ENCODE measurements at places on chromosomes 11 and 22.
A peak's percentile ranks its signal among the peaks of the same experiment; 100 is the strongest.

- no peak for DNase-seq
Measured at GRCh38 chr11:93490996-93491618, 52.1 kb downstream of the SMCO4 start.

GRCh38 chr11:119056421-119056999 lies 495 bp downstream of the HYOU1 start:
- no peak for DNase-seq

- no peak for DNase-seq
Measured at GRCh38 chr22:39661842-39662685, 91.5 kb downstream of the CACNA1I start.

GRCh38 chr11:124674571-124674970 lies 867 bp downstream of the SPA17 start:
- DNase-seq: no peak

GRCh38 chr22:17951315-17951714 lies 73.0 kb downstream of the MICAL3 start:
- DNase-seq: no peak

DNA sequence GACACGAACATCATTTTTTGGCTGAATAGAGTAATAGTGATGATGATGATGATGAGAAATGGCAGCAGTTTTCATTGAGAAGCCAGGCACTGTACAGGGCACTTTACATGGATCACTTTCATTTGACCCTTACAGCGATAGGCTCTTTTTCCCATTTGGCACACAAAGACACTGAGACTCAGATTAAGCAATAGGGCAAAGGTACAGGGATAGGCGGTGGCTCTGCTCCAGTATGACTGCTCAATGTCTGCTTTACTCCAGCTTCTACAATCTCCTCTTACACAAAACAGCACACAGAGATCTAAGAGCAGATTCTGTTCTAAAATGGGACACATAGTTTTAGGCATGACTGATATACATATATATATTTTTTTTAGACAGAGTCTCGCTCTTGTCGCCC lies 40.6 kb downstream of the MPPED2 start:
- no peak for DNase-seq

DNA sequence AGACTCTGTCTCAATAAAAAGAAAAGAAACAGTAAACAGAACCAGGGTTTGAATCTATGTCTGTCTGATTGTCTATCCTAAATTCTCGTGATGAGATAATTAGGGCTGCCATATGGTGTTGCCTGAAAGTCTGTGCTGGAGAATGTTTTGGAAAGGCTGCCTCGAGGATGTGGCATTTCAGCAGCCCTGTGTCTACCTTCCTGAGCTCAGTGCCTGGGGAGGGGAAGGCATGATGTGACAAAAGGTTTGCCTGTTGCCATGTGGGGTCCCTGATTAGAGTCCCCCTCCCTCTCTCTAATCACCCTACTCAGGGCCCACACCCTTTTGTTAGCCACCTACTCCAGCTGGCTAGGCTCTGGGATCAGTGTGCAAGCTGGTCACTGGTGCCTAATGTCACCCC lies 15.2 kb downstream of the CD82 start:
- peak; percentile 47 for DNase-seq

DNA sequence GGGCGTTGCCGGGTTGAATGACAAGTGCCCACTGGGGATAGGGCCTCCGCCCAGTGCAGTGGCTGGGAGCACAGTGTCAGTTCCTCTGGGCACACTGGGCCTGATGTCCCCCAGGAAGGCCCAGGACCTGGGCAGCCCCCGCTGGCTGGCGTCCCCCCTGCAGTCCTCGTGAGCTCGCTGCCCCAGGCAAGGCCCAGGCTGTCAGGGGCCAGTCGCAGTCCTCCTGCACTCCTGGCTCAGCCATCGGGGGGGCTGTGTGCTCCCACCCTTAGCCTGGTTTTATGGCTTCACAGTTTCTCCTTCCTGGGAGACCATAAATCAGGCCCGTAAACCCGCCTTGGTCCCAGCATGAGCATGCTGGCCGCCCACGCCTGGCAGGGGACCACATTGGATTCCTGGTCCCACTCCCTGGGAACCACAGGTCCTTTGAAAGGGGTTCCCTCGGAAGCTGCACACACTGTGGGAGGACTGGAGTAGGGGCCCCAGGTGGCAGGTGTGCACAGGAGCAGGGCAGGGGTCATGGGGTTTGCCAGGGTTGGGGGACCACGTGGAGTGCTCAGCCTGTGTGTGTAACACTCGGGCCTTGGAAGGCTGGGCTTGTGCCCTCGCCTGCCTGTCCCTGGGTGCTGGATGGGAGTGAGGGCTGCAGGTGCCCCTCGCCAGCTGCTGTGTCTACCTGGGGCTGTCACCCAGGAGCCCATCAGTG lies 113.6 kb downstream of the KCNQ1OT1 start:
- DNase-seq: no peak

- DNase-seq: no peak
Measured at GRCh38 chr22:47533961-47534803, 771.7 kb downstream of the TBC1D22A start.

DNA sequence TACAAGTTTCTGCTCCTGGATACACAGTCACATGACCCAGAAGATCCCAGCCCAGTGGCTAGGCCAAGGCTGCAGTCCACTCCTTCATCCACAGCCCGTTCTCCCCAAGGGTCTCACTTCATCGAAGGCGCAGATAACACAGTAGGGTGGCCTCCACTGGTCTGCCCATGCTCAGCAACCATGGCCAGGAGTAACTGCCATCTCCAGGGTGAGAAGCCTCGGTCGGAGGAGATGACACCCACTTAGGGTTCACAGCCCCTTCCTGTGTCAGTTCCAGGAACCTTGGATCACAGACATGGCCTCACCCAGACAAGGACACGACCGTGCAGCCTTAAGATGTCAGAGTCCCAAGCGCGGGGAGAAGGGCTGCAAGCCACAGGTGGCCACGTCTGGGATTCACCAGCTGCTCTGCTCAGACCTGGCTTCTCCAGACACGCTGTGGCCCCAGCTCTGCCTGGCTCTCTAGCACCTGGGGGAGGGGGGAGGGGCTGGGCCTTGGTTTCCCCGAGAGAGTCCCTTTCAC lies 2.6 kb downstream of the BET1L start:
- DNase-seq: no peak

GRCh38 chr22:22425356-22425755 lies 83.2 kb downstream of the ZNF280B start:
- DNase-seq: no peak
